Naive B cell (primary cell): ENCODE measurements at places on chromosomes 11 and 22.
A peak's percentile ranks its signal among the peaks of the same experiment; 100 is the strongest.

DNA sequence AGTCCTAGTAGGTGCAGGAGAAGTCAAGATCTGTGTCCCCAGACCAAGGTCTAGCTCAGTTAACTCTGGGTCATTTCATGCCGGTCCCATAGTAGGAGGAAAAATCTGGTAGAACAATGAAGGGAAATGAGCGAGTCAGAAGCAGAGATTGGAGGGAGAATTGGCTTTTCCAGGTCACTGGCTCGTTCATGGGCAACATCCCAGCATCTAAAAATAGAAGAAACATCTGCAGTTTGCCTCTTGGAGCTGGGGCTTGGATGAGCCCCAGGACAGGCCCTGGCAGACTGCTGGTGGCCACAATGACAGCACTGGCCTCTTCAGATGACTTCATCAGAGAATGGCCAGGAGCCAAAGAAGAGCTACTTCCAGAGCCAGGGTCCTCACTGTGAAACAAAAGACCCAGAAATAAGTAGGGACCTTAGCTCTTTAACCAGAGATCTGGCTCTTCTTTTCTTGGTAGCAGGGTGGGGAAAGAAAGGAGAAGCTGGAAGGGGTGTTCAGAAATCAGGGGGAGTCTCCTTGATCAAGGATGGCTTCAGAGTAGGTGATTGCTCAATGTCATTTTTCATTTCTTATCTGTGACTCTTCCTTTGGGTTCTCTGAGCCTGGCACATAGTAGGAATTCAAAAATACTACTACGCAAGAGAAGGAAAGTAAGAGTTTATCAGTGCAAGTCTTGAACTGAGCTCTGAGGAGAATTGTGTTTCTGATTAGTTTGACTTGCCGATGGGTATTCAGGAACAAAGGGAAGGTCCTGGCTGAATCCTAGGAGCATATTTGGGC lies 102.6 kb downstream of the TMPRSS5 start:
- no peak for DNase-seq

GRCh38 chr22:49799431-49800075 lies 28.1 kb downstream of the BRD1 start:
- DNase-seq = no peak

DNA sequence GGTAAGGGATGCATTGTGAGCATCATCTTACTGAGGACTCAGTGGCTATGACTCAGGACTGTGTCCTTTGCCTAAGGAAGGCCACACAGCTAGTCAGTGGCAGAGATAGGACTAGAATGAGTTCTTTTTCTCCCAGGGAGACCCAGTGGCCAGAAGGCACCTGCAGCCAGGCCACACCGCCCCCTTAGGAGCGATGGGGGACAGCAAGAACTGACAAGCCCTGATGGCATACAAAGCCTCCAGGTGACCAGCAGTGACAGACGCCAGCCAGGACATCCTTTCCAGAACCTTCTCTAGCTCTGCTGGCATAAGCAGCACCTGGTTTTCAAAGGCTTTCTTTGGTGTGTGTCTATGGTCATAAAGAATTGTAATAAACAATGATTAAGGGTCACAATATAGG lies 240.1 kb downstream of the ST3GAL4 start:
- DNase-seq = no peak

DNA sequence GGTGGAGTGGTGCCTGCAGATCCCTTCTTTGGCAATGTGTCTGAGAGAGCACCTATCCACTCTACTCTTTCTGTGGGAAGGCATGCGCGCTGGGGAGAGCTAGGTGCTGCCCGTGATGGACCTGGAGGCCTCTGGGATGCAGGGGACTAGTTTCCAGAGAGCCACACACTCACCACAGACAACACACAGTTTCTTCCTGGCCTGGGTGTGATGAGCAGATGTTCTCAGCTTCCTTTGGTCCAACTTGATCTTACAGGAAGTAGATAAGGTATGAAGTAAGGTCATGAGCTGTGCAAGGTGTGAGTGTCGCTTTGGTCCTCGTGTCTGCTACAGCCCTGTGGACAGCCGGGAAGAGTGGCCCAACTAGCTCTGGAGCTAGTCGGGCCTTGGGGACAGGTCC lies 27.3 kb upstream of the SUSD2 start:
- no peak for DNase-seq

DNA sequence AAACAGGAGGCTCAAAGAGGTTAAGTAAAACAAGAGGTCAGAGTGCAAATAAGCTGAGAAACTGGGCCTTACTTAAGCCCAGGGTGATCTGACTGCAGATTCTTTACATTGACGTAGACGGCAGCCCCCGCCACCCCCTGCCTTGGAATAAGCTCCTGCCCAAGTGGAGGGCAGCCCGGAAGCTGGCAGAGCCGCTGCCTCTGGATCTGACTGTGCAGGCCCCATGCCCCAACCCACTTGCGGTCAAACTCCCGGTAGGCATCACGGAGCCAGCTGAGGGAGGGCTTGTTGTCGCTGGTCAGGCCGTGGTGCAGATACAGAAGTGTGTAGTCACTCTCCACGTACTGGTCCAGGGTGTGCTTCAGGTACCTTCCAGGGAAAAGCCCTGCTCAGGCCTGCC lies 18.6 kb downstream of the ARHGAP1 start:
- no peak for DNase-seq

GRCh38 chr11:127308291-127308690 lies 307.7 kb upstream of the KIRREL3 start:
- no peak for DNase-seq

DNA sequence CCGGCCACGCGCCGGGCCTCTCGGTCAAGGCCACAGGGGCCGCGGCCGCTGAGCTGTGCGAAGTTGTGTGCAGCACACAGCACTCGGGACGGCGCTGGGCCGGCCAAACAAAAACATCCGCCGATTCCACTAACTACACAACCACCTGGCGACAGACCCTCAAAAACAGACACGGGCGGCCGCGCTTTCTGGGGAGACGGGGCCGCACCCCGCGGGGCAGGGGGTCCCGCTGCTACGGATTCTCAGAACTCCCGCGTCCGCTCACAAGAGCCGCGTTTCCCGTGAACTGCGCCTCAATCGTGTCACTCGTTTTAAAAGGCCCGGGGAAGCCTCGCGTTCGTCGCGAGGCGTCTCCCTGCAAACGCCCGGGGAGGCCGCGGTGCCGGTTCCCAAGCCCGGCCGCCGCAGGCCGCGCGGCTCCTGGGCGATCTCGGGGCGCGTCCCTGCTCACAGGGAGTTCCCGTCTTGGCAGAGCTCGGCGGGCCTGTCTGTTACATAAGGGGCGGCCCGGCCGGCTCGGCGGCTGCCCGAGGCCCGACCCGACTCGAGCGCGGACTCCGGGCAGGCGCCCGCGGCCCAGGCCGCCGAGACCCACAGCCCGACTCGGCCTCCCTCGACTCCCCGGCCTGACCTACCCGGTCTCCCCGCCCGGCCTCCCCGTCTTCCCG lies 936 bp downstream of the BRD1 start:
- peak; percentile 42 for DNase-seq

DNA sequence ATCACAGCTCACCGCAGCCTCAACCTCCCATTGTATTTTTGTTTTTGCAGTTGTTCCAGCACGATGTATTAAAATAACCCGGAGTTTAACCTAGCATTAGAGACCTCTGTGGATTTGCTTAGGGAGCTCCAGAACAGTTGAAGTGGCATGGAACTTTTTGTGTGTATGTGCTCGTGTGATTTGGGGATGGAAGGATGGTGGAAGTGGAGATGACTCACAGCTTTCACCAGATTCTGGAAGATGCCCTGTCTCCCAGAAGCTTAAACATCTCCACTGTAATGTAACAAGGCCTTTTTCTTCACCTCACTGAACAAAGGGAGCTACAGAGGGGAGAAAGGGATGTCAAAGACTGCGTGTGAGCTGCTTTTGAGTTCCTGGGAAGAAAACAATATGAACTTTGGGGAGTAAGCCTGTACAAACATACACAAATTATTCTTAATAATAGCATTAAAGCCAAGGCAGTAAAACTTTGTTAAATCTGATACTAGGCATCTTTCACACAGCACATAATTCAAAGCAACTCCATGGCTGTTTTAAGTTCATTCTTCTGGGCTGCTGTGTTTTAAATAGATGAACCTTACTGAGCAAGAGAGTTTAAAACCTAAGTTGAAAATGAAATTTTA lies 226.4 kb downstream of the ADAMTS15 start:
- no peak for DNase-seq
